ENCODE measurements at places on chromosomes 13 and 19. TPM values are rescaled to one million over a fixed set of nuclear protein-coding genes. Genes with fewer than 3 reads are reported as not detected.

Gene FGF21
- not detected for total RNA-seq

Gene EHD2
- total RNA-seq: 0.49 TPM

DNA sequence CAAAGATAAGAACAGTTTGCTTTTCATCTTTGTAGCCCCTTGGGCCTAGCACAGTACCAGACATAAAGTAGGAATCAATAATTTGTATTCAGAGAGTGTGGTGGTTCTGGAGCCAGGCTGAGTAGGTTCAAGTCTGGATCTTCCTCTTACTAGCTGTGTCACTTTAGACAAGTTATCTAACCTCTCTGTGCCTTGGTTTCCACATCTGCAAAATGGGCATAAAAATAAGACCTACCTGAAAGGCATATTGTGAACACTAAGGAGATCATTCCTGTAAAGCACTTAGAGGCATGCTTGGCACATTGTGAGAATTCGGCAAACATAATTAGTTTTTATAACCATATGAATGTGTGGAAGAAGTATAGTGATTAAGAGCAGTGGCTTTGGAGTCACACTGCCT, 95.8 kb downstream of the MBNL2 start:
- H3K4me1 ChIP-seq: no peaks in the 10 kb centered on the region
- no peak overlapping the region for H3K27ac ChIP-seq
- H3K4me3 ChIP-seq: no peak overlapping the region
- peaks cover 2% of the 10 kb centered on the region for H3K36me3 ChIP-seq
- no peak for DNase-seq
- no peaks in the 10 kb centered on the region for H3K27me3 ChIP-seq

DNA sequence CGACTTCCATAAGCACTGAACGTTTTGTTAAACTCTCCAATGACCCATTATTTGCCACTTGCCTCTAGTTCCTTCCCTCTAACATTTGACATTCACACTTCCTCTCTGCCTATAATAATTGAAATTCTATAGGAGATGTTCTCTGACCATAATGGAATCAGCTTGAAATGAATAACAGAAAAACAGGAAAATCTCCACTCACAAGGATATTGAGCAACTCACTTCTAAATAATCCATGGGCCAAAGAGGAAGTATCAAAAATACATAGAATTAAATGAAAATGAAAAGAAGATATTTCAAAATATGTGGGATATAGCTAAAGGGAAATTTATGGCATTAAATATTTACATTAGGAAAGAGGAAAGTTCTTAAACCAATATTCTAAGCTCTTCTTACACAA, 3.4 kb upstream of the FCGBP start:
- H3K27ac ChIP-seq: peak overlapping the region; percentile 8
- peaks cover 61% of the 10 kb centered on the region for H3K4me1 ChIP-seq
- DNase-seq: no peak
- H3K36me3 ChIP-seq: peaks cover 17% of the 10 kb centered on the region
- H3K4me3 ChIP-seq: no peak overlapping the region

DNA sequence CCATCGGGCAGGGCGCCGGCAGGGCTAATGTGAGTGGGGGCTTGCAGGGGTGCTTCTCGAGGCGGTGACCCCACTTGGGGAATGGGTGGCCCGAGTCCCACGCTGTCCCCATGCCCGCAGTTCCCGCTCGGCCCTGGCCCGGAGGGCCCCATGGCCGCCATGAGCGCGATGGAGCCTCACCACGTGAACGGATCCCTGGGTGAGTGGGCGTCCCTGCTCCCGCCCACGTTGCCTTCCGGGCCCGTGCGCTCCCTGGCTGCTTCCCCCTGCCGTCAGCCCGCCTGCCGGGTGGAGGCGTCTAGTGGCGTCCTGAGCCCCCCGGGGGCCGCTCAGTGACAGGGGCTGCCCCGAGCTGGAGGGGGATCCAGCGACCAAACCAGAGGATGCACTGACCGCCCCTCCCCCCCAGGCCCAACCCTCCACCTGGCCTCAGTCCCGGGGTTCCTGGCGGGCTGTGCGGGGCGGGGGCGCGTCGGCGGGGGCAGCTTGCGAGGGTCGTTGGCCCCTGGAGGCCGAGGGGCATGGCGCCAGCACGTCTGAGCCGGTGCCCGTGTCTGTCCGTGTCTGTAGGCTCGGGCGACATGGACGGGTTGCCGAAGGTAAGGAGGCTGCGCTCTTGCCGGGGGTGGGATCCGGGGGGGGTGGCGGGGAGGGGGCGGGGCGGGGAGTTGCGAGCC, 4.8 kb downstream of the ISYNA1 start:
- no peak overlapping the region for H3K4me3 ChIP-seq
- peaks cover 11% of the 10 kb centered on the region for H3K4me1 ChIP-seq
- peaks cover 20% of the 10 kb centered on the region for H3K36me3 ChIP-seq
- no peak overlapping the region for H3K27ac ChIP-seq
- H3K27me3 ChIP-seq: no peaks in the 10 kb centered on the region

GRCh38 chr13:27120011-27120410, 51.6 kb downstream of the USP12 start:
- H3K27me3 ChIP-seq: no peaks in the 10 kb centered on the region
- no peak overlapping the region for H3K4me3 ChIP-seq
- peaks cover 43% of the 10 kb centered on the region for H3K36me3 ChIP-seq
- peaks cover 15% of the 10 kb centered on the region for H3K4me1 ChIP-seq

All from activated CD4-positive, alpha-beta T cell treated with anti-CD3 and anti-CD28 coated beads, Interleukin-2, amount 10 ng/mL, durations not matched to agents 24 days and 14 days (primary cell).